HFFc6 (cell line): ENCODE measurements at places on chromosomes 1 and 21. TPM values are rescaled to one million over a fixed set of nuclear protein-coding genes. Genes with fewer than 3 reads are reported as not detected.

SPRR2F gene
- not detected in 3 replicates for total RNA-seq

CFAP45 gene
- 1.2 and 2.5 TPM in 2 replicates for total RNA-seq

RNF186 gene
- not detected in 3 replicates for total RNA-seq

MARK1 gene
- not detected in 2 replicates for total RNA-seq

ARHGAP29 gene
- 36.9 to 50.6 TPM (median 45.3 TPM) in 3 replicates for total RNA-seq

S100A7 gene
- total RNA-seq = not detected in 3 replicates

SPATA45 gene
- total RNA-seq = not detected in 3 replicates

DNA sequence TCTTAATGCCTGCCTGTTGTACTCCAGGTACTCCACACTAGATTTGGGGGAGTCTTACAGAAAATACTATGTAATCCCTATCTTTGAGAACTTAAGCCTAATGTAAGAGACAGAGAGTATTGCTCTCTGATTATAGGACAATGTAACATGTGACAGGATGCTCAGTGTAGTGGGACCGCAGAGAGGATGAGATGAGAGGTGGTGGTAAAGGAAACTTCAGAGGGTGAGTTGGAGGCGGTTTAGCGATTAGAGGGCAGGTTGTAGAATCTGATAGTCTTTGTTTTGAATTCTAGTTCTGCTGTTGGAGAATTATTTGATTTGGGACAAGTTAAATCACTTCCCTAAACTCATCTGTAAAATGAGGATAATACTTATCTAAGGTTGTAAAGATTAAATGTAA, 5.4 kb downstream of the SOAT1 start:
- no peak for DNase-seq

DNA sequence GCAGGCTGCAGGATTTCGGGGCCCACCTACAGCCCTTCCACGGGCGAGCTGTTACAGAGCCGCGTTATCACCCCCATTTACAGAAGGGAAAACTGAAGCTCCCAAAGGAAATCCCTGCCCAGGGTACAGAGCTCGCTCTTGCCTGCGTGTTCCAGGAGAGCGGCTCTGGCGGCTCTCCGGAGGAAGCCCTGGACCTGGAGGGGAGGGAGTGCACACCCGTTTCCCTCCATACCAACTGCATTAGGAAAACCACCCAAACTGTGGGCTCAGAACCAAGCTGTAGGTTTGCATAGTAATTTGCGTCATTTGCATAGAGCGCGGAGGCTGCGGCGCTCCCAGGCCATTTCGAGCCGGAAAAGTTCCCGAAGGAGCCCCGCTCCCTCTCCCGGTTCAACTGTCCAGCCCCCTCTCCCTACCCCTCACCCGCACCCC, 24.7 kb upstream of the ADGRB2 start:
- peak; percentile 68 for DNase-seq

DNA sequence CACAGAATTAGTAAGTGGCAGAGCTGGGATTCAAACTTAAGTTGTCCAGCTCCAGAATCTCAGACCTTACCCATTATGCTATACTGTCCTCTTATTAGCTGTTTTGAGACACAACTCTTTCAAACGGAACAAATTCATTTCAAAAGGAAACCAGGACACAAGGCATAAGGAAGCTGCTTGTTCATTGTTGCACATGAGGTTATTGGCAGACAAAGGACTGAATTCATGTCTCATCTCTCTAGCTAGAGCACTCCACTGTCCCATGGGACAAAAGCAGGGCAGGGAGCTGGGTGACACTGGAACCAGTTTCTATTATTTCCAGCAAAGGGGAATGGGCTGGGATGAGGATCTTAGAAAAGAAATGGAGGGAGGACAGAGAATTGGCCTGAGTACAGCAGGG, 26.4 kb downstream of the CHI3L2 start:
- DNase-seq = no peak
